ENCODE measurements at places on chromosomes 1 and 21.
A peak's percentile ranks its signal among the peaks of the same experiment; 100 is the strongest.

- H3K4me3 ChIP-seq: no peak overlapping the region
- no peak for DNase-seq
- no peaks in the 10 kb centered on the region for H3K4me1 ChIP-seq
- H3K27ac ChIP-seq: no peak overlapping the region
- peaks cover 12% of the 10 kb centered on the region for H3K27me3 ChIP-seq
Measured at GRCh38 chr1:219805191-219805590, 123.2 kb downstream of the SLC30A10 start.

DNA sequence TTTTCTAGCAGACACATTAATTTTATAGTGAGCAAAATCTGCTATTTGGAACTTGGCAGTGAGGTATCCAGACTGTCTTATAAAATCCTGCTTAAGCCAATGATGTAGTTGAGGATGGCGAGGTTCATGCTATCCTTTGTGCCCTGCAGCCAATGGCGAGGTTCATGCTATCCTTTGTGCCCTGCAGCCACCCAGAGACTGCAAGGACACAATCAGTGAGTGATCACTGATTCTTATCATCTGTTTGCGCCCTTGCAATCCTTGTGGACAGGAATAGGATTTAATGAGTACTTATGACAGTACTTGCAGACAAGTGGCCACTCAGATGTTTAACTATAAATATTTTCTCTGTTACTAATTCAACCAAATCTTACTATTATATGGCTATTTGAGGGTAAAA lies 112.6 kb downstream of the EIF4G3 start:
- peaks cover 2% of the 10 kb centered on the region for H3K36me3 ChIP-seq
- DNase-seq: no peak
- H3K27ac ChIP-seq: no peak overlapping the region
- H3K4me3 ChIP-seq: no peak overlapping the region

- H3K27ac ChIP-seq: no peak overlapping the region
- H3K27me3 ChIP-seq: peaks cover 10% of the 10 kb centered on the region
- H3K4me3 ChIP-seq: no peak overlapping the region
- no peaks in the 10 kb centered on the region for H3K4me1 ChIP-seq
- no peak for DNase-seq
- H3K36me3 ChIP-seq: peaks cover 1% of the 10 kb centered on the region
Measured at GRCh38 chr1:185931438-185931837, 197.2 kb downstream of the HMCN1 start.

DNA sequence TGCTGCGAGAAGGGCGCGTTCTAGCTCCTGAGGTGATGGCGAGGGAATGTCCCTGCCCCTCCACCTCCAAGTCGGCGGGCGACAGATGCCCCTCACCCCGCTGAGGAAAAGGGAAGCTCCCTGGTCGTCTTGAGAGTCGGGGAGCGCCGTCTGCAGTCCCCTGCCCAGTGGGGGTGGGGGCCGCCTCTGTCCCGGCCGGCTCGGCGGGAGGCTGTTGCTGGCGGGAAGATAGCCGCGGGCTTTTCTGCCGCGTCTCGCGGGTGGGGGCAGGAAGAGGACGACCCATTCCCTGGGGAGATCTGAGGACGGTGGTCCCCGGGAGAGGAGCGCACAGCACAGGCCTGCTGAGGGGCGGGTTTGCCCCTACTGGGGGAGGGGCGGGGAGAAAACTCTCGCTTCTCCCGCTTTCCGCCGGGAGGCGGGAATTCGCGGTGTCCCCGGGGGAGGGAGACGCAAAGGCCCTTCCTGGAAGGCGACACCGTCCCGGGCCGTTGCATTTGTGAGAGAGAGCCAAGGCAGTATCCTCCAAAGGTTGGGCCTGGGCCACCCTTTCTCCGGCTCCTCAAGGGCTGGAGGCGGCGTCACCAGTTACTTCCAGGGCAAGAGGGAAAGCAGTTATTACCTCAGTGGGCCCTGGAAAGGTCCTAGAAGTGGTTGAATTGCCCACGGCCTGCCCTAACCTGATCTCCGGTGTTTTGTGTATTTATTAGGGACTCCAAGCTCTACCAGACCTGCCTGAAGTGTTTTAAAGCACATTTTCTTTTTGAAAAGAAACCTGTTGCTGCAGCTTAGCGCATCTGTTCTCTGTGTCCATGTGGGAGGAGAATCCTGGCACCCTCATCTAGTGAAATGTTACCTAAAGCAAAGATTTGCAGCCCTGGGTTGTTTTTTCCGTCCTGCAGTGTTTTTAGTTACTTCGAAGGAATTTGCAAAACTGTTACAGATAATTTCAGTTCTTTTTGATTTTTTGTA lies 648 bp downstream of the S100PBP start:
- no peak for DNase-seq
- H3K4me3 ChIP-seq: peak overlapping the region; percentile 90
- no peaks in the 10 kb centered on the region for H3K27me3 ChIP-seq
- H3K27ac ChIP-seq: peak overlapping the region; percentile 89
- peaks cover 43% of the 10 kb centered on the region for H3K4me1 ChIP-seq
- peaks cover 16% of the 10 kb centered on the region for H3K36me3 ChIP-seq

GRCh38 chr1:157156058-157156541 lies 17.9 kb upstream of the ETV3 start:
- peaks cover 16% of the 10 kb centered on the region for H3K4me1 ChIP-seq
- DNase-seq: peak; percentile 63
- H3K27ac ChIP-seq: peak overlapping the region; percentile 47
- H3K27me3 ChIP-seq: peaks cover 34% of the 10 kb centered on the region
- H3K4me3 ChIP-seq: no peak overlapping the region

GRCh38 chr1:215059947-215060346 lies 22.6 kb upstream of the KCNK2 start:
- H3K27ac ChIP-seq: no peak overlapping the region
- H3K4me3 ChIP-seq: no peak overlapping the region
- no peaks in the 10 kb centered on the region for H3K4me1 ChIP-seq
- no peak for DNase-seq

DNA sequence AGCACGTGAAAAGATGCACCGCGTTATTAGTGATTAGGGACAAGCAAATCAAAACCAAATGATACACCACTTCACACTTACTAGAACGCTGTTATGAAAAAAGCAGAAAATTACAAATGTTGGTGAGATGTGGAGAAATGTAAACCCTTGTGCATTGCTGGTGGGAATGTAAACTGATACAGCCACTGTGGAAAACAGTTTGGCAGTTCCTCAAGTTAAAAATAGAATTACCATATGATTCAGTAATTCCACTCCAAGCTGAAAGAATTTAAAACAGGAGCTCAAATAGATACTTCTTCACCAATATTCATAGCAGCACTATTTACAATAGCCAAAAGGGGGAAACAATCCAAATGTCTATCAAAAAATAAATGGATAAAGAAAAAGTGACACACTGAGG lies 10.3 kb upstream of the EVI5 start:
- no peak overlapping the region for H3K27ac ChIP-seq
- H3K36me3 ChIP-seq: no peaks in the 10 kb centered on the region
- no peak for DNase-seq
- no peaks in the 10 kb centered on the region for H3K4me1 ChIP-seq
